ENCODE measurements at places on chromosomes 5 and 9.

DNA sequence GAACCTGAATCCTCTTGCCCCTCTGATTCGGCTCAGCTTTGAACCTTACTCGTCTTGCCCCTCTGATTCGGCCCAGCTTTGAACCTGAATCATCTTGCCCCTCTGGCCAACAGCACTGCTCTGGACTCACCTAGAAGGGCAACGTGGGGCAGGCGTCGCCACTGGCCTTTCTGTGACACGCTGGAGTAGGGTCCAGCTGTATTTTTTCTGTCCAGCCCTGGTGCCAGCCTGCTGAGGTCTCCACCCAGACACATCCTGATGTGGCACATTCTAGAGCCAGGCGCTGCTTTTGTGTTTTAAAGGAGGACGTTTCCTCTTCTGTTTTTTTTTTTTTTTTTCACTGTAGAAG, 15.2 kb upstream of the CPEB4 start:
- DNase-seq = no peak

DNA sequence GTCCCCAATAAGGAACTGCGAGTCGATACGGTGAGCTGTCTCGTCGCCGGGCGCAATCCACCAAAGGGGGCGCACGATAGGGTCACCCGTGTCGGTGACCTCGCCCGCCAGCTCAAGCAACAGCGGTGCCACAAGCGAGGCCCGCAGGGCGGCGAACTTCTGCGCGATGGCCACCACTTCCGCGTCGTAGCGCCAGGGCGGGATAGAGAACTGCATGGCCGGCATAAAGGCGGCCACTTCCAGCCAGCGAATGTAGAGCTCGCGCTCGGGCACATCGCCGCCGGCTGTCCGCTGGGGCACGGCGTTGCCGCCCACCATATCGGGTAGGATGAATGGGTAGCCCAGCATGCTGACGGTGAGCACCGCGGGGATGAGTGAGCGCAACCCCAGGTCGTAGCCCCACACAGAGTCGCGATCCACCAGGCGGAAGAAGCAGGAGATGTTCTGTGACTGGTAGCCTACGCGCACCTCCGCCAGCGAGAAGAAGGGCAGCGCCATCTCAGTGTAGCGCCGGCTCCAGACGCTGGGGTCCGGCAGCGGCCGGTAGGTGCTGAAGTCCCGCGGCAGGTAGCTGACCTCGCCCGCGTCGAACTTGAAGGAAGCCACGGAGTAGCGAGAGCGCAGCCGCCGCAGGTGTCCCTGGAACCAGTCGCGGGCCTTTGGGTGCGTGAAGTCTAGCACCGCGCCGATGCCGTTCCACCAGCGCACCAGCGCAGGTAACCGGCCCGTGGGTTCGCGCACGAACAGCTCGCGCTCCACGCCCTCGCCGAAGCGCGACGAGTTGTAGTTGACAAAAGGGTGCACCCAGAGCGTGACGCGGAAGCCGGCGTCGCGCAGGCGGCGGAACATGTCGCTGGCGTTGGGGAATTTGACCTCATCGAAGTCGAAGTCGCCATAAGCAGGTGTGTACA, 5.5 kb downstream of the MYORG start:
- DNase-seq = no peak

- DNase-seq = no peak
Measured at GRCh38 chr5:164048359-164048926, 543.0 kb downstream of the MAT2B start.

GRCh38 chr5:72505539-72506157, 1.6 kb downstream of the ZNF366 start:
- DNase-seq = no peak

DNA sequence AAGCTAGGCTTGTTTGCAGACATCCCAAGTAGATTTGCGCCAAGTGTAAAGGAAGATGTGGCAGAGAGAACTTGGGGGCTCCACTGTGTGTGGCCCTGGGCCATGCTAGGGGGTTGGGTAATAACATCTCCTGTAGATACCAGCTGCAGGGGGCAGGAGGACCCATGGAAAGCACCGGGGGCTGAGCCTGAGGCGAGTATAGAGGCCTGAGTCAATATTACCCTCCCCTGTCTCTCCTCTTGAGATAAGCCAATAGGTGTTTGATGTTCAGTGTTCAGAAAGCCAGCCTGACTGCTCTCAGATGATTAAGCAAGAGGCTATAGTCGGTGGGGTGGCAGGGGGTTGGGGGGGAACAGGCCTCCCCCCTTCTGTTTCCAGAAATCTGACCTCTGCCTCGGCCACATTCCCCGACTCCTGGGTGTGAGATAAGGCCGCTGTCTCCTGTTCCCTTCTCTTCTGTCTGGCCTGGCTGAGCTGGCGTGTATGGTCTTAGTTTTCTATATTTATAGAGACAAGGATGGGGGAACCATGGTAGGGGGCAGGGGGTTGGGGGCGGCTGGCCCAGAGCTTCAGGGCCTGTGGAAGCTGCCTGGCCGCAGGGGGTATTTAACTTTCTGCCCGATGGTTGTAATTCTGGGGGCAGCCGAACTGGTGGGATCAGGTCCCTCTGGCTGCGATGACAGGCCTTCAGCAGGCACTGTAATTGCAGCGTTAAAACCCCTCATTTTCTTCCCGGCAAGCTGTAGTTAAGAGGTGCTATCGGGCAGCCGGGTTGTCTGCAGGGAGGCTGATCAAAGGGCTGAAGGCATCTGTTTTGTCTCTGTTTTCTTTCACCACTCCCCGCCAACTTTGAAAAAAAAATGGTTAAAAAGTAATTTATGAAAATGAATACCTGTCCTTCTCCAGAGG, 292.0 kb downstream of the NSG2 start:
- no peak for DNase-seq

DNA sequence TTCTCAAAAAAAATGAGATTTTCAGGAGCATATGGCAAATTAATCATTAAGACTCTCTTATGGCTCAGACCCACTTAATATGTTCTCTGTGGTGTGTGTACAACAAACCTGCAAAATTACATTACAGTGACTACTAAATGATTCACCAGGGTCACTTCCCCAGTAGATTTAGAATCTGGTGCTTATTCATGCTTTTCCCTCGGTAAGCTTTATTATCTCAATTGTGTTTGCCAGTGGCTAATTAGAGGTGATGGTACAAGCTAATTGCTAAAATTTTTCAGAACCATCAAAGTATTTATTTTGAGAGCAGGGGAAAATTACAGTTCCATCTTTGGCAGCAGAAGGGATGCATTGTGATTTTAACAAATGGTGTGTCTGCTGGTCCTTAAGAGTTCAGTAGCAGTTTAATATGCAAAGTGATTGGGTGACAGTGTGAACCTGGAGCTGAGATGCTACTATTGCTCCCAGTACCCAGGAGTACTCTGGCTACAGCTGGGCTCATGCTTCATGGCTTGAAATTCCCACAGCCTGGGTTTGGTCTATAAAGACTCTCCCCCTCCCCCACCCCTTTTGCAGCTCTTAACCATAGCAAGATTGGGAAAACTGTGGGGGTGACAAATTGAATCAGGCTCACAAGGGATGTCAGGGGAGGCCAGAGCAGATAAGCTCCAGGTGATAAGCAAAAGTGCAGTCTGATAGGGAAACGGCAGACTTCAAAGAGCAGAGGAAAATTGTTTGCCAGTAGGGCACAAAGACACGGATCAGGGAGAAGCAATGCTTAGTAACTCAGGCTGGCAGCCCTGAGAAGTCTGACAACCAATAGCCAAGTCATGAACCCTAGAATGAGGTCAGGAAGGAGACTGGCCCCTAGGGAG, 92.8 kb upstream of the RAD23B start:
- DNase-seq = no peak

DNA sequence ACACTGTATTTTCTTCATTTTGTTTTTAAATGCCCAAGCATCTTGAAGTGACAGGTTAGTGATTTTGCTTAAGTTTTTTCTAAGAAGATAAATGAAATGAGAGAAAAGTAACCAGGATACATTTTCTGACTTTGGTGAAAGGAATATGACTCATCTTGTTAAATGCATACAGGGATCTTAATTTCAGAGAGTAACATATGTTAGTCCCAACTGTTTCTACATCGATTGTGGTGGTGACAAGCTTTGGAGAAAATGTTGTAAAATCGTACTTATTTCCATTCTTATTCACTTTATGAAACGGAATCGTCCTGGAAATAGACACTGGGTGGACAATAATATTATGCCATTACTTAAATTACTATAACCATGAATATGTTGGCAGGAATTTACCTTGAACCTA, 107.5 kb downstream of the KCNN2 start:
- no peak for DNase-seq

GRCh38 chr9:137762414-137763061, 115.0 kb upstream of the CACNA1B start:
- DNase-seq = no peak

- DNase-seq = no peak
Measured at GRCh38 chr5:144333336-144333920, 162.8 kb downstream of the KCTD16 start.

- DNase-seq = no peak
Measured at GRCh38 chr9:80560976-80561375, 989.2 kb downstream of the TLE4 start.

Measured in AG04449 (cell line).